ENCODE measurements at places on chromosomes 1 and 21.

- DNase-seq, result no peak
Observed at GRCh38 chr1:38860454-38860795, 853 bp upstream of the RRAGC start.

DNA sequence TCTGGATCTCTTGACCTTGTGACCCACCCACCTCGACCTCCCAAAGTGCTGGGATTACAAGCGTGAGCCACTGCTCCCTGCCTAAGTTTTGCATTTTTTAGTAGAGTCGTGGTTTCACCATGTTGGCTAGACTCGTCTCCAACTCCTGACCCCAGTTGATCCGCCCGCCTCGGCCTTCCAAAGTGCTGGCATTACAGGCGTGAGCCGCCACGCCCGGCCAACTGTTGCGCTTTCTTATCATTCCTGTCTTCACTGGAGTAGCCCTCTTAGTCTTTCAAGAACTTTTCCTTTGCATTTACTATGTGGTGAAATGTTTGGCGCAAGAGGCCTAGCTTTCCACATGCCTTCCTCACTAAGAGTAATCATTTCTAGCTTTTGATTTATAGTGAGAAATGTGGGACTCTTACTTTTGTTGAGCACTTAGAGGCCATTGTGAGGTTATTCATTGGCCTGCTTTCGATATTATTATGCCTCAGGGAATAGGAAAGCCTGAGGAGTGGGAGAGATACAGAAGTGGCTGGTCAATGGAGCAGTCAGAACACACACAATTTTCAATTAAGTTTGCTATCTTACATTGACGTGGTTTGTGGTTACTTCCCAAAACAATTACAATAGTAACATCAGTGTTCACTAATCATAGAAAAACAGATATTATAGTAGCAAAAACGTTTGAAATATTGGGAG is 111.0 kb downstream of the ZMYM4 start:
- no peak for DNase-seq

GRCh38 chr1:46446646-46447498 is 42.8 kb upstream of the DMBX1 start:
- DNase-seq, result no peak

- DNase-seq, result no peak
Observed at GRCh38 chr1:115432061-115432460, 94.0 kb upstream of the NGF start.

DNA sequence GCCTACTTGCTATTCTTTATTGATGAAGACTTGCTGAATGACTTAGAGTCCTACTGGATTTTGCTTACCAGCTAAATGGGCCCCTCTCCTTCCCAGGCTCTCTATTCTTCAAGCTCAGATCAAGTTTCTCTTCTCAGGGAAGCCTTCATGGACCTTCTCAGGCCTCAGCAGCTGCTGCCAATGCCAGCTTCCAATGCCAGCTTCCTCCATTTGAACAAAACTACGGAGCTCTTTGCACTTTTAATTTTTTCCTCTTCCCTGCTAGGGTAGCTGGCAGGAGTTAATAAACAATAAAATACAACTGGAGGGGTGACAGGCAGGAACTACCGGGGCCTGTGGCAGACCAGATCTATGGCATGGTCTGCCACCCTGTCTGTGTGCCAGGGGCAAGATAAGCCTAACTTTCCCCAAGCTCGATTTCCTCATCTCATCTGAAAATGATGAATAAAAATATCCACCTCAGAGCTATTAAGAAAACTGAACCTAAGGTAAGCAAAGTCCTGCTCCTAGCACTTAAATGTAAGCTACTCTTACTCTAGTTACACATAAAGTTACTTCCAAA is 995 bp upstream of the IPO13 start:
- no peak for DNase-seq

- peak; percentile 18 for DNase-seq
Observed at GRCh38 chr1:228860911-228861831, 125.9 kb downstream of the RHOU start.

DNA sequence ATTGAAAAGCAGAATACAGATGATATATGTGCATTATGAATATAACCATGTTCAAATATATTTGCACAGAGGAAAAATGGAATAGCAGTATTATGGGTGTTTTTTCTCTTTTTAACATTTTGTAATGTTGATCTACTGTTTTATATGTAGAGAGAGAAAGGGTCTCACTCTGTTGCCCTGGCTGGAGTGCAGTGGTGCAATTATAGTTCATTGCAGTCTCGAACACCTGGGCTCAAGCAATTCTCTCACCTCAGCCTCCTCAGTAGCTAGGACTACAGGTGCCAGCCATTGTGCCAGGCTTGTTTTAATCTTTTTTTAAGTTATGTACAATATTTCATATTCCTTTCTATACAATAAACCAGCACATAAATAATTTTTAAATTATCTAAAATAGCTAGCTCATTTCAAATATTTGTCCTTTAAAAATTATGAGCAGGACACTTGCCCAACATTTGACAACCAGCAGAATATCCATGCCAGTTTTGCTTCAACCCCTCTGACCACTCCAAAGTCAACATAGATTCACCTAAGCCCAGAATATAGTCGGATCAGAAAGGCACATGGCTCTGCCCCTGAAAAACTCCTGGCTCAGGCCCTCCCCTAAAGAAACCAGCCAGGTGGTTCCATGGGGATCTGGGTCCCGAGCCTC is 29.8 kb downstream of the ZNF281 start:
- DNase-seq, result no peak

- no peak for DNase-seq
Observed at GRCh38 chr1:170284512-170284911, 138.8 kb downstream of the NTMT2 start.

DNA sequence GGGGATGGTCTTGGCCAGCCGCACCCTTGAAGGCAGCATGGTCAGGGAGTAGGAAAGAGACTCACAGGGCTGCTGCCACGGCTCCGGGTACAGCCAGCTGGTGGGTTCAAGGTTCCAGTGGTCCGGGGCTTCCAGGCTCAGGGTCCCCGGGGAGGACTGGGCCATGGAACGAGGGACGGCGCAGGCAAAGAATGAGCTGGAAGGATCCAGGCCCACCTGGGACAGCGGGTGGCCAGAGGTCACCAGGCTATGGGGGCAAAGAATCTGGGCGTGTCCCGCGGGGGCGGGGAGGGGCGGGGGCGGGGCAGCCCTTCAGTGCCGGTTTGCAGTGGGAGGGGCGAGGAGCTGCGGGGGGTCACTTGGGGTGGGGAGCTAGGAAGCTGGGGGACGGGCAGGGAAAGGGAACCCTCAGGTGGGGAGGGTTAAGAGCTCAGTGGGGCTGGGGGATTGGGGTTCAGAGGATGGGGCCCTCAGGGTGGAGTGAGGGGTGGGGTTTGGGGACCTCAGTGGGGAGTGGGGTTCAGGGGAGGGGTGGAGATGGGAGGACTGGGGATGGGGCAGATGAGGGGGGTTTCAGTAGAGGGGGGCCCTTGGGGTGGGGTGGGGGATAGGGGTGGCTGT is at the start of gene DNMT3L:
TSS of gene DNMT3L (minus strand) at position 223 of the 621 bp plus-strand sequence. CDS start 638 bp downstream, outside the sequence.
- DNase-seq, result no peak

- no peak for DNase-seq
Observed at GRCh38 chr1:241411056-241411775, 54.2 kb upstream of the RGS7 start.

DNA sequence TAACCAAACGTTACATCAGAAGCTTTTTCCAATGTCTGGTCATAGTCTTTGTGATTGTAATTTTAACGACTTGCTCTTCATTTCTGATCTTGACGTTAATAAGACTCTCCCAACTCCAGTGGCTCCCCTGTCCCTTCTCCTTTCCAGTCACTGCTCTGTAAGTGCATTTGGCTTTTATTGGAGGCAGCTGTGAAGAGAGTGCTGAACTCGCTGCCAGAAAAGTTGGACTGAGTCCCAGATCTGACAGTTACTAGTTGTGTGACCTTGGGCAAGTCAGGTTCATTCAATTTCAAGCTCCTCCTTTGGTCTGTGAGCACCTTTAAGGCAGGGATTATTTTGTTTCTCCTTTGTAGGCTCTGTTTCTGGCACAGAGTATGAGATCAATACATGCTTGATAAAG is 109.6 kb upstream of the TSPAN2 start:
- DNase-seq, result no peak

- DNase-seq, result no peak
Observed at GRCh38 chr1:46450160-46450517, 39.5 kb upstream of the DMBX1 start.

DNA sequence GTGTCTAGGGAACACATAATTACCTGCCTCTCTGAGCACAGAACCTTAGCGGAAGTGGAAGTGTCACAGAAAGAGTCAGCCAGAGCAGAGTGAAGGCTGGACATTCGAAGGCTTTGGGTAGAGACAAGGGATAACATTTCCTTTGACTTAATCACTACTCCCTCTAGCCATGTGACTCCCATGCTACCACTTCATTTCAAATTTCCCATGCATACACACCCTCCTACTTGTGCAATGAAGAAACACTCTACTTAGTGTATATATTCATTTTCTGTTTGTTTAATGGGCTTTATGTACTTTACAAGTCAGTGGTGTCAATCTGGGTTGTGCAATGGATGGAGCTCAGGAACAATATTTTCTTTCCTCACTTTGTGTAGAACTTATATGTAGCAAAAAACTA is 6.9 kb downstream of the ANKRD35 start:
- no peak for DNase-seq

DNA sequence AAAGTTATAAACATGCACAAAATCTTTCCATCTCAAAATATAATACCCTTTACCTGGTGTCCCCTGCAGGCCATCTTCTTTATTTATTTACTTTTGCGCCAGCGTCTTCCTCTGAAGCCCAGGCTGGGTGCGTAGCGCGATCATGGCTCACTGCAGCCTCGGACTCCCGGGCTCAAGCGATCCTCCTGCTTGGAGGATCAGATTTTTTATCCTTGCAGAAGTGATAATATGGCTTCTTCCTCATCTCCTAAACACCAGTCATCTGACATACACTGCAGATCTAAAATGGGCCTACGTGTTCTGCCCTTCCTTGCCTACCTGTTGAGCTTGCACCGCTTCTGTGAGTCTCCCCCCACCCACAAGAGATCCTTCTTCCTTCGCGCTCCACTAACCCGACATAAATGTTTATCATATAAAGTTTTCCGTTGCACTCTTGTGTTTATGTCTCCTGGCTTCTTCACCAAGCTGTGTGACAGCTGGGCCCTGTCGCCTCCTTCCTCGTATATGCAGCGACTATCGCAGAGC is 506 bp upstream of the SRP9 start:
- no peak for DNase-seq

GRCh38 chr1:31661856-31662255 is 17.2 kb upstream of the PEF1 start:
- DNase-seq, result no peak

- DNase-seq, result no peak
Observed at GRCh38 chr1:92913093-92913819, 48.0 kb downstream of the DIPK1A start.

GRCh38 chr1:156152628-156153027 is 757 bp upstream of the SEMA4A start:
- DNase-seq, result no peak

DNA sequence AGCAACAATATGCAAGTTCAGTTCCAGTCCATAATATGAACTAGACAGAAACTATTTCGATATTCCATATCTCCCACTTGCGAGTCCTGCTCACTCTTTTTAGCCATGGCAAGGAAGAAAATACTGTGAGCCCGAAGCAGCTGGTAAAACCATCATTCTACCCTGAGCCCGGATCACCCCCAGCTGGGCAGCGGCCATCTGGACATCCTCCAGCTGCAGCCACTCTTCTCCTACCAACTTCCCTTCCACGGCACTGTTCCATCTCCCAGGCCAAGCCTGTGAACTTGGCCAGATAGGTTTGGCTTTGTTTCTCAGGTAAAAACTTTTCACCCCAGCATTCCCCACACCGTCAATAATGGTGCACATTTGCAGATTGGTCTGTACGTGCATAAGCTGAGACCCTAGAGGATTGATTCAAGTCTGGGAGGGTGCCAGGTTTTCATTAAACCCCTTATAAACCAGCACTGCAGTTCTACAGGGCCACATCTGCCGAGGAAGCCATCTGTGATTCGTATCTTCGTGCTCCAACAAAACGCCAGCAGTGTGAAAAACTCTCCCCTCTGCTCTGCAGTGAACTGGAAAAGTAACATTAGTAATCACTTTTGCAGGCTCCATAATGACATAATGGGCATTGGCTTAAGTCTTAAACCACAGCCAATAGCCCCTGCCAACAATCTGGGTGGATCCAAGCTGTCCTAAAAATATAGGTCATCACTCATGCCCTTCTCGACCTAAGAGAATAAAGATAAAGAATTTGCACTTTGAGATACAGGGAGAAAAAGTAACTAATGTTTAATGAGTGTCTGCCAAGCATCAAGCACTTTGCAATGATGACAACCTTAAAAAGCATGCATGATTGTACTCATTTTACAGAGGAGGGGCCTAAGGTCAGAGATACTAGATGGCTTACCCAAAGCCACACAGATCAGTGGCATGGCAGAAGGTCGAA is 205.1 kb downstream of the PLPP3 start:
- DNase-seq, result no peak

- no peak for DNase-seq
Observed at GRCh38 chr1:219931033-219931432, 2.7 kb upstream of the SLC30A10 start.

- no peak for DNase-seq
Observed at GRCh38 chr1:222454782-222455181, 93.1 kb downstream of the HHIPL2 start.

GRCh38 chr1:33784876-33785275 is 79.0 kb upstream of the HMGB4 start:
- DNase-seq, result no peak

DNA sequence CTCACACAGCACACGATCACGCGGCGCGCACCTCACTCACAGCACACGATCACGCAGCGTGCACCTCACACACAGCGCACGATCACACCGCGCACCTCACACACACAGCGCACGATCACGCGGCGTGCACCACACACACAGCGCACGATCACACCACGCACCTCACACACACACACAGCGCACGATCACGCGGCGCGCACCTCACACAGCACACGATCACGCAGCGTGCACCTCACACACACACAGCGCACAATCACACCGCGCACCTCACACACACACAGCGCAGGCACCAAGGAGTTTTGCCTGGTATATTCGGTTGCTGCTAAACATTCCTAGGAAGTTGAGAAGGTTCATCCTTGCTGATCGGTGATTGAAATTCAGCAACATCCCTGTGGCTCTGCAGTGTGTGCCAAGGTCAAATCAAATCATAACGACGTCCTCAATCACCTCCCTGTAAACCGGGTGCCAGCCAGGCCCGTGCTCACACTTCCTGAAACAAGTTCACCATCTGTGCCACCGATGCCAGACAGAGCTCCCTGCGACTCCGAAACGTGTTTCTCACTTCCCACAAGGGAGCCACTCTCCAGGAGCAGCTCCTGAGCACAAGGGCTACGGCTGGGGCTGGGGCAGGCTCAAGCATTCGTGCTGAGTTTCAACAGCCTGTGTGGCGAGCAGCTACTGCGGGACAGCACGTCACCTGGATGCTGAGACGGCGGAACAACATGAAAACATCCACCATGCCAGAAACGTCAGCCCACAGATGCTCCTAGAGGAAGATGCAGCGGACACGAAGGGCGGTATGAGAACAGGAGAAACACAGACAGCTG is 30.2 kb downstream of the WDR4 start:
- no peak for DNase-seq
